ENCODE measurements at places on chromosomes 11 and 22. TPM values are rescaled to one million over a fixed set of nuclear protein-coding genes. Genes with fewer than 3 reads are reported as not detected.

Gene NCR3LG1
- total RNA-seq, result 4.5 TPM

Gene APOA5
- not detected for total RNA-seq

Gene OR5A1
- not detected for total RNA-seq

Gene KLHL22
- 31.5 TPM for total RNA-seq

Gene TRPM5
- not detected for total RNA-seq

Gene CHRDL2
- total RNA-seq, result 1.7 TPM

Gene MEN1
- total RNA-seq, result 9.5 TPM
